Right renal pelvis (tissue), 4 donors: ENCODE measurements at places on chromosomes 7 and 10. TPM values are rescaled to one million over a fixed set of nuclear protein-coding genes. Genes with fewer than 3 reads are reported as not detected.

DNA sequence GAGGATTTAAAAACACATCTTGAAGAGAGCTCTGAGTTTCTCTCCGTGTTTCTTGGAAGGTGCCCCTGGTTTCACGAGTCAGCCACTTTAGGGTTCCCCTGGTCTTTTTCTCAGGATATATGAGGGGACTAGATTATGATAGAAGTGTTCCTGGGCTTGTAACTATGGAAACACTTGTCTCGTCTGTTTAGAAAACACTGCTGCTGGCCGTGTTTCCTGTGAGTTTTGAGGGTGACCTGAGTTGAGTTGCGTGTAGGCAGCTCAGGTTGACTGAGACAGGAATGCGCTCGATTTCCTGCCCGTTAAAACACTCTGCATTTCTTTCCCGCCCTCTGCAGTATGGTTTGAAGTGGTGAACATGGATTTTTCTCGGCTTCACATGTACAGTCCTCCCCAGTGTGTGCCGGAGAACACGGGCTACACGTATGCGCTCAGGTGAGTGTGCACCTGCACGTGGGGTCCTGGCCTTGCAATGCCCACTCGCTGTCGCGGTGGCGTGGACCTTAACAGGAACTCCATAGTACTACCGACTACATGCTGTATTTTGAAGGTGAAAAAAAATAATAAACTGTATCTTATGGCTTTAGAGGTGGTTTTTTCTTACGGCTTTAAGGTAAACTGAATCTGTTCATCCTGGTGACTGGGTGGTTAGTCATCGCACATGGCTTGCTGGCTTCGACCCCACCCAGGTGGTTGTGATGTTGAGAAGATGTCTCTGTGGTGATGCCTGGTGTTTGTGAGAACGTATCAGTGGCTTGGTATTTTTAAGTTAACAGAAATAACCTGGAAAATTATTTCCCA, at the start of gene SUN1:
Gene SUN1, plus strand, starts transcription at position 310 of the 801 bp plus-strand sequence. Its CDS starts 49 bp downstream, at position 359.
- DNase-seq: no peak

DNA sequence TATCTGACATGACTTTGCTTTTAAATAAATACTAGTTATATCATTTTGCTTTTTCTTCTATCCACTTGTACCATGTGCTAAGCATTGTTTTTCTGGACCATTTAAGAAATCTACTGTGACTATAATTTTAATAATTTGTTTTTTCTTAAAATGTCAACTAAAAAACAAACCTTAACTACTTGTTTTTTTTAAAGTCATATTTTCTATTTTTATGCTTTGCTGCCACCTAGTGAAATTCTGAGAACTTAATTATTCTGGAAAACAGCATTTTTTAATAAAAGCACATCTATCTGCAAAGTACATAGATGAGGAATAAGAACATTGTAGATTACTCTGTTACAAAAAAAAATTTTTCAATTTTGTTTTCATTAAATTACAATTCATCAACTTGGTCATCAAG, 47.4 kb downstream of the ORC5 start:
- no peak for DNase-seq

DNA sequence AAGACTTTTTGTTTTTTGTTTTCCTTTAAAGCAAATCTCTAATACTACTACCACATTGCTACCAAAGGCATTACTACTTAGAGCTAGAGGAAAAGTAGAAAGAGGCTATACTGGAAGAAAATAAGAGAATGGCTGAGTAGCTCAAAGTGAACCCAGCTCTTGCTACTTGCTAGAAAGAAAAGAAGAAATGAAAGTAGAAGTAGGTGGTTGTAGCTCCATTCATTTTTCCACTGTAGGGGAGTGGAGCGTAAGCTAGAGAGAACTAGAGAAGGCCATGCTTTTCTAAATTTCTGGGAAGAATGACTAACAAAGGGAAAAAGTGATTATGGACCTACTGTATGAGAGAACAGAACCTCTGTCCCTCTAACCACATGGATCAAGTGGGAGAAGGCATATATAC, 184.4 kb downstream of the PON1 start:
- DNase-seq: no peak

- no peak for DNase-seq
Observed at GRCh38 chr7:75050501-75050900, 23.1 kb downstream of the RCC1L start.

The ELOVL3 gene
- 3.4 TPM for polyA plus RNA-seq
